ENCODE measurements at places on chromosomes 4 and X.

DNA sequence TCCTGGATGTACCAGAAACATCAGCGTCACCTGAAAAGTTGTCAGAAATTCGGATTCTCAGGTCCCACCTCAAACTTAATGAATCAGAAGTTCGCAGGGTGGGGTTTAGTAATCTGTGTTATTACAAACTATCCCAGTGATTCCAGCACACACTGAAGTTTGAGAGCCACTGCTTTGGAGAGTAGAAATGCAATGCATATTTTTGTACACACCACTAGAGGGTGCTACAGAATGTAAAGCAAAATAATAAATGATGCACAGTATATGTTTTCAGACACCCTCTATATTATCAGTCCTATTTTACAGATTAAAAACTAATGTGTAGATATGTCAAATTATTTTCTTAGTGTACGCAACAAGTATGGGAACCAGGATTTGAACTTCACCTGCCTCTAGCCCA, 2.4 kb upstream of the MORF4L2 start:
- no peak for DNase-seq

DNA sequence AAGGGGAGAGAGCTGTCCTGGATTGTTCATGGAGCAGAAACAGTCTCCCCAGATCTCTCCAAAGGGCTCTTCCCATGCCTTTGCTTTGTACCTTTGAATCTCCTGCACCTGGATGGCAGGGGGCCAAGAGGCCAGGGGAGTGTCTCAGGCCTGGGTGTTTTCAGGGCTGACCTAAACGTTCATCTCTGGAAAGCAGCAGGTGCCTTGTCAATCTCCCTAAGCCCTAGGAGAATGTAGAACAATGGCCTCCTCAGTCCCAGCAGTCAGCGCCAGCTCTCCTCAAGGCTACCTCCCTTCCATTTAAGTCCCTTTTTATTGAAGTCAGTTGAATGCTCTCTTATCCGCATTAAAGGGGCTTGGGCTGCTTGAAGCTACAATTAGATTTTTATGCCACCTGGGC, 31.2 kb upstream of the NSUN7 start:
- no peak for DNase-seq

- DNase-seq = no peak
Observed at GRCh38 chrX:33032700-33033099, 178.6 kb downstream of the DMD start.

DNA sequence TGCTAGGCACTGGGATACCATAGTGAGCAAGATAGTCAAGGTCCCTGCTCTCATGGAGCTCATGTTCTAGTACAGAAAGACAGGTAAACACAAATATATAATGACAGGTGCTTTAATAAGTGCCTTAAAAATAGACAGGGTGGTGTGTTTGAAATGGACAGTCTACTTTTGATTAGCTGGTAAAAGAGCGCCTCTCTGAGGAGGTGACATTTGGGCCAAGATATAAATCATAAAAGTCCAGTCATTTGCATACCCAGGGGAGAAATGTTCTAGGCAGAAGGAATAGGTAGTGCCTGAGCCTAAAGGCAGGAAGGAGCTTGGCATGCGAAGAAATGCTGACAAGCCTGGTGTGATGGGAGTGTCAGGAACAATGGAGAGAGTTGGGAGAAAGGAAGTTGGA, 83.6 kb downstream of the DNAAF6 start:
- DNase-seq = no peak

GRCh38 chr4:168593399-168593798, 96.5 kb downstream of the PALLD start:
- no peak for DNase-seq

GRCh38 chr4:124322234-124323065, 390.1 kb downstream of the ANKRD50 start:
- DNase-seq = no peak

GRCh38 chrX:69412661-69413060, 91.5 kb upstream of the NALF2 start:
- no peak for DNase-seq

GRCh38 chr4:101791182-101791558, 640 bp downstream of the BANK1 start:
- DNase-seq = no peak

DNA sequence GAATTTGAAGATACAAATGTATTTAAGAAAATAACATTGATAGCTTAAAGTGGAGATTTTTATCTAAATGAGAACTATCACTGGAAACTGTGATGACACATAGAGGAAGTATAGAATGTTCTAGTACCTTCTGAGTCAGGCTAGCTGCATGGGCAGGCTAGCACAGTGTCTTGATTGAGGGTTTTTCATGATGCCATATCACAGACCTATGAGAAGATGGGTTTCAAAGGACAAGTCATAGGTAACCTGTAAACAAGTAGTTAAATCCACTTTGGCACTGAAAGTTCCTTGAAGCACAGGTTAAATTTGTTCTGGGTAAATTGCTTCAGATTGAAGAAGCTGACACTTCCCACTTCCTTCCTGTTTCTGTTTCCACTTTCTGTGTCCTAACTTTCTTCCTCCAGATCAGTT, 48.2 kb upstream of the CDKN2AIP start:
- DNase-seq = no peak

GRCh38 chrX:14010566-14010965, 19.1 kb downstream of the GEMIN8 start:
- DNase-seq = no peak

DNA sequence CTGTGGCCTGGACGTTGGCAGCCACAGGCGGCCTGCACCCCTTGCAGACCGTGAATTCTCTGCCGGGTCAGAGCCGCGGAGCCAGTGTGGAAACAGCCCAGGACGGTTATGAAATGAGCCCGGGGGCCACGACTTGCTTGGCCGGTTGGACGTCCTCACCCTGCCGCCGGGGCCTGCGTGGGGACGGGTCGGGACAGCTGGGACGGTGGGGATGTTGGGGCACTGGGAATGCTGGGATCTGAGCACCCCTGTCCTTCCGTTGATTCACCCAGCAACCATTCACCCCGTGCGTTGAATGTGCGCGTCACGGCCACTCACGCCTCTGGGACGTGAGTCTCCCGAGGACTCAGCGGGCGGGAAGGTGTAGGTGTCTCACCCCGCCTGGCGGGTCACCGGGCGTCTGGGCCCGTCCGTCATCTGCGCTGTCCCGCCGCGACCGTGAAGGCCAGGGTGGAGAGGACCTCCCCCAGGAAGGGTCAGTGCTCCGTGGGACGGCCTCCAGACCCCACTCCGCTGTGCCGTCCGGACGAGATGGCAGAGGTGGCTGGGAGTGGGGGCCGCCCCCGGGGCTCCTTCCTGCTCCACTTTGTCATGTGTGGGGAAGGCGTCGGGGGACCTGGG, 4.5 kb upstream of the PLCXD1 start:
- peak; percentile 52 for DNase-seq

DNA sequence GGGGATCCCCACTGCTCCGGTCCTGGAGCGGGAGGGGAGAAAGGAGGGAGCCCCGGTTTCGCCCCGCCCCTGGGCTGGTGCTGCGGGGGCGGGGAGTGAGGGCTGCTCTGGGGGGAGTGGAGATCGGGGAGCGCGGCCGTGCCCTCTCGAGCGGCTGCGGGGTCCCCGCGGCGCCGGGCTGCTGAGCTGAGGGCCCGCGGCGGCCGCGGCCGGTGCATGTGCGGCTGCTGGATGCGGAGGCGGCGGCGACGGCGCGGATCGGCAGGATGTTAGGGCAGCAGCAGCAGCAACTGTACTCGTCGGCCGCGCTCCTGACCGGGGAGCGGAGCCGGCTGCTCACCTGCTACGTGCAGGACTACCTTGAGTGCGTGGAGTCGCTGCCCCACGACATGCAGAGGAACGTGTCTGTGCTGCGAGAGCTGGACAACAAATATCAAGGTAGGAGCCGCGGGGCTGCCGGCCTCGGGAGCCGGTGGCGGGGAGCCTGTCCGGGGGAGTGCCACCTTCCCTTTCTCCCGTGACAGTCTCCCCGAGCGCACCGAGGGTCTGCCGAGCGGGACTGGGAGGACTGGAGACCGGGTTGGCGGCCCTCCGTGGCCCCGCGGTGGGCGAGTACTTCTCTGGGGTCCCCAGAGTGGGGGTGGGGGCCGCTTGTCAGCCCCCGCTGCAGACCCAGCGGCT, at the start of gene ING2:
ING2 (plus strand) TSS at position 129 of the 681 bp plus-strand sequence; CDS start at position 267, 138 bp downstream.
- DNase-seq = no peak

DNA sequence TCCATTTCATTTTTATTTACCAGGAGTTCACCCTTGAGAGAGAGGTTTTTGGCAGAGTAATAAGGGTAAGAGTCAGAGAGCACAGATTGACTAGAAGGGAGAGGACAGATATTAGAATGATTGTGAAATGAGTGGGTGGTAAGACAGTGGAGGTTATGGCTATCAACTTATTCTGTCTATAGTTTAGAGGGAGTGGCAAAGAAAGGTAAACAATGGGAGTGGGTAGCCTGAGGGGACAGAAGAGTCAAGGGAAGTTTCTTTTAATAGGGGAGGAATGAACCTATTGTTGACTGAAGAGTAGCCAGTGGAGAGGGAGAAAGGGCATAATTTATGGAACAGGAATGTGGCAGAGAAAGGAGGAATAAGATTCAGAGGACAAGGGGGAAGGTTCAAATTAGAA, 186.5 kb upstream of the NRK start:
- DNase-seq = no peak

- no peak for DNase-seq
Observed at GRCh38 chr4:48604041-48604440, 114.0 kb downstream of the ZAR1 start.

DNA sequence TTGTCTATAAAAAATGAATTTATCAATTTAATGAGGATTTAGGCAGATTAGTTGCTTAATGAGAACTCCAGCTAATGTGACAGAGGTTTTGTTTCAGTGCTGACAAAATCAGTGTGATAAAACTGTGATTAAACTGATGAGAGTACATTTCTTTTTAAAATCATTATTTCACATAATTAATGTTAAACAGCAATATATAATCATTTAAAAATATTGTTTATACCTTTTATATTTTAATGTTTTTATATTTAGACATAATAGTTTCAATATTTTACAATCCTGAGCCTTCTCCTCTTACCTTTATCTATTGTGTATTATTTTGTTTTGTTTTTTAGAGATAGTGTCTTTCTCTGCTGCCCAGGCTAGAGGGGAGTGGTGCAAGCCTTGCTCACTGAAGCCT, 47.1 kb upstream of the MAB21L2 start:
- DNase-seq = no peak

GRCh38 chr4:125642645-125643044, 327.9 kb downstream of the FAT4 start:
- DNase-seq = no peak

DNA sequence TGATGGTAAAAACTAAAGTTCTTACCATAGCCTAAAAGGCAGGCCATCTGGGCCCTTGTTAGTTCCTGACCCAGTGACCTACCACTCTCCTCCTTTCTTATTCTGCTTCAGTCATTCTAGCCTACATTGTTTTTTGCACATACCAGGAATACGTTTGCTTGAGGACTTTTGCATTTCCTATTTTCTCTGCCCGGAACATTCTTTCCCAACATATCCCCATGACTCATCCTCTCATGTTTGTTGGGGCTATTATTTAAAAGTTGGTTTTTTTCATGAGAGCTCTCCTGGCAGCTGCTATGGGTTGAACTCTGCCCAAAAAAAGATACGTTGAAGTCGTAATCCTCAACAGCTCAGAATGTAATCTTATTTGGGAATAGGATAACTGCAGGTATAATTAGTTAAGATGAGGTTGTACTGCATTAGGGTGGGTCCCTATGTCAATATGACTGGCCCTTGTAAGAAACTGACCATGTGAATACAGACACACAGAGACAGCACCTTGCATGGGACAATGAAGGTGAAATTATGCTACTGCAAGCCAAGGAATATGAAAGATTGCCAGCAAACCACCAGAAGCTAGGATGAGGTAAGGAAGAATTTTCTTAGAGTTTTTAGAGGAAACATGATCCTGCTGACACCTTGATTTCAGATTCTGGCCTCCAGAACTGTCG, 138.3 kb upstream of the PDHA2 start:
- no peak for DNase-seq

DNA sequence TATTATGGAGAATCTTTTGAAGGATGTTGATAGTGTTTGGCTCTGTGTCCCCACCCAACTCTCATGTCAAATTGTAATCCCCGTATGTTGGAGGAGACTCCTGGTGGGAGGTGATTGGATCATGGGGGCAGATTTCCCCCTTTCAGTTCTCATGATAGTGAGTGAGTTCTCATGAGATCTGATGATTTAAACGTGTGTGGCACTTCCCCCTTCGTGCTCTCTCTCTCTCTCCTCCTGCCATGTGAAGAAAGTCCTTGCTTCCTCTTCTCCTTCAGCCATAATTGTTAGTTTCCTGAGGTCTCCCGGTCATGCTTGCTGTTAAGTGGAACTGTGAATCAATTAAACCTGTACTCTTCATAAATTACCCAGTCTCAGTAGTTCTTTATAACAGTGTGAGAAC, 166.1 kb upstream of the NUDT6 start:
- DNase-seq = no peak

DNA sequence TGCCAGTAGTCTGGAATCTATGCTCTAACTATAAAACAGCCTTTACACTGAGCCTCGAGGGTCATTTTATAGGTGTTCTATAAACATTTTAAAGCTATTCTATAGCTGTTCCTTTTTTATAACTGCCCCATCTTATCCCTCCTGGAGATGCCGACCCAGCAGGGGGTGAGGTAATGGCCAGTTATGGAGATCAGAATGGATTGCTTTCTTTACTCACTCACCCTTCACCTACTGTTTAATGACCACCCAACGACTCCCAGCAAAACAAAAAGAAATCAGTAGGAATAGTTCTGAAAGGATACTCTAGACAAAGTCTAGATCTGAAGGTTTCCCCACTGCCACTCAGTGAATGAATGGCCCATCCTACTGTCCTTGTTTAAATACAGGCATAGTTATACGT, 1113.1 kb downstream of the FAT4 start:
- no peak for DNase-seq

GRCh38 chr4:26322346-26322745, 1.5 kb downstream of the RBPJ start:
- DNase-seq = no peak

DNA sequence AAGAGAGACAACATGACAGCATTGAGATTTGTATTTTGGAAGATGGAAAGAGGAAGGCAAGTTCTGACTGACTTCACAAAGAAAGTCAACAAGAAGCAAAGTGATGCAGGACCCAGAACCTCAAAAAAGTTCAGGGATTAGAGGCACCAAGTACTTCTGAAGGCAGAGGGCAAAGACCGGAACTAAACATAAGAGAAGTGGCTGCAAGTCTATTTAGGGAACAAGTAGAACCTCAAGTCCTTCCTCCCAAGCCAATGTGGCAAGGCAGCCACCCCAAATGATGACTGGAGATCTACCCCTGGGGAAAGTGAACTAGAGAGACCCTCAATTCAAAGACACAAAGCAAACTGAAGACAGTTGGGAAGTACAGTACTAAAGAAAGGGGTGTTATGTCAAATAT, 46.6 kb downstream of the SLC39A8 start:
- no peak for DNase-seq

- no peak for DNase-seq
Observed at GRCh38 chr4:98452091-98452490, 190.9 kb downstream of the RAP1GDS1 start.
